ENCODE measurements at places on chromosomes 6 and 20.
A peak's percentile ranks its signal among the peaks of the same experiment; 100 is the strongest.

DNA sequence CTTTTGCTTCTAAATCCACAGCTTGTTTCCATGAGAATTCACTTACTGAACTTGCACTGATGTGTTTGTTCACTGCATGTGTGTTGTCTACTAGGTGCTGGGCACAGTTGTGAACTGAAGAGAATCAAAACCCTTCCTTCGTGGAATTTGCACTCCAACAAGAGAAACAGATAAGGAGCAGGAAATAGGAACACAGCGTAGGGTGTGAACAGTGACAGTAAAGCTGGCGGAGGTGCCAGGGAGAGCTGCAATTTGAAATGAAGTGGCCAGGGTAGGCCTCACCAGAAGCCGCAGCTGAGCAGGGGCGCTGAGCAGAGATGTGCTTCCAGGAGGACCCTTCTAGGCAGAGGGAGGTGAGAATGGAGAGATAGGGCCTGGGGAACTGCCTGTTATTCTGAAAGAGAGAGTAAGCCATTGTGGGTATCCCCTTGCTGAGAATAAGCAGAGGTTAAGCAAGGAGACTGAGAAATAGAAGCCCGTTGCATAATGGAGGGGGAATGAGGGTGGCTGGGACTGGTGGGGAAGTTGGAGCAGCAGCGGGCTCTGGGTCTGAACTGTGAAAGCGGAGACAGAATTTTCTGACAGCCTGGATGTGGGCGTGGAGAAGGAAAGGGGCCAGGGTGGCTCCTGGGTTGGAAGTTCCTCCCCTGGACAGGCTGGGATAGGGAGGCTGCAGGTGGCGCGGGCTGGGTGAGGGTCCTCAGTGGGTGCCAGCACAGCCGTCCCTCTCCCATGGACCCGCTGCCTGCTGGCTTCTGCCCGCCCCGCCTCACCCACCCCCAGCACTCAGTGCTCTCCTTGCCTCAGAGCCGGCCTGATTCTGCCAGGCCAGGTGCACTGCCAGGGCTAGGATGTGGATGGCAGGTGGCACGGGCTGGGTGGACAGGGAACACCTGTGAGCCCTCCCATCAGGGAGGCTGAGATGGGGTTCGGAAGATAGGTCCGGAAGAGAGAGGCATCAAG is 114.7 kb upstream of the AFDN start:
- DNase-seq, result no peak

GRCh38 chr6:35092362-35093117 is 48.6 kb downstream of the TCP11 start:
- peak; percentile 92 for DNase-seq

DNA sequence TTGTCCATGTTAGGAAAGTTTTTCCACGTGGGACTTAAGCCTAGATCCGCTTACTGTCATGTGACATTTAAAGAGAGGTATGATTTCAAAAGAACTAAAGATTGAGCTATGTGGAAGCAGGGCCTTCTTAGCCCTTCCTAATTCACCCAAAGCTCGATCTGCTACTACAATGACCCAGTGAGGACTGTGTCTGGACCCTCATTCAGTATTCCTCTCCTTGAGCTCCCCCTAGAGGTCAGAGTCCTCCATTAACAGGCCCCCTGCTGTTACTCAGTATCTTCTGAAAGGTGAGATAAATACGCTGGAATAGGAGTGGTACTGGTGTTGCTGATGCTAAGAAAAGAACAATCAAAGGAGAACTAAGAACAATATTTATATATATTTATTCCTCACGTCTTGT is 414.0 kb downstream of the GJA1 start:
- DNase-seq, result peak; percentile 64

GRCh38 chr6:129785756-129786135 is 75.4 kb downstream of the TMEM244 start:
- DNase-seq, result no peak

DNA sequence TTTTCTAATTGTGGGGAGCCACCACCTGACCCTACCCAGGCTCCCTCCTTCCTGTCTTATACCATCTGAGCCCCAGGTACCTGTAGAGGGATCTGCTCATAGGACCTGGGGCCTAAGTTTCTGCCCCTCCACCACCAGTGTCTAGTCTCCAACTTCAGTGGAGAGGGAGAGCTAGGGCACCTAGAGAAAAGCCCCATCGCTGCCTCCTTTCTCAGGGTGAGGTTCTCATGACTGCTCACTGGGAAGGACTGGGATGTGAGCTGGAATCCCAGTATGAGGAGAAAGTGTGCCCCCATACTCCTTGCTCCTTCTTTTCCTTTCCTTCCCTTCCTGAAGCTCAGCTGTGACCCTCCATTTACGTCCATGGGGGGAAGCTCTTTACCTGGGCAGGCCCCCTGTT is 231.6 kb downstream of the LRFN2 start:
- DNase-seq, result no peak

DNA sequence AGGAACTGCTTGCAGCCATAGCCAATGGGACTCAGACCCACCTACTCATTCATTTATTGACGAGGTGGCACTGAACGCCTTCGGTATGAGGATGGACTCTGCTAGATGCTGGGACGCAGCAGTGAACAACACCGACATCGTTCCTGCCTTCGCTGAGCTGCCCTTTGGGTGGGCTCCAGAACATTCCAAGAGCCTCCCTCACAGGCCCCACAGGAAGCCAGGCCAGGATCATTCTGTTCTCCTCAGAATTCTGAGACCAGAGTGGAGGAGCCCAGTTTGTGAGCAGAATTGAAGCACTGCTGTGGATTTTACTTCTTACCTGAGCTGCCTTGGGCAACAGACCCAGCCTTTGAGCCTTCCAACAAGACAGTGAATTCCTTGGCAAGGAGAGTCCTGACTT is 82.1 kb downstream of the KCNB1 start:
- no peak for DNase-seq

GRCh38 chr6:5205877-5206850 is 54.6 kb downstream of the LYRM4 start:
- peak; percentile 77 for DNase-seq

- no peak for DNase-seq
Measured at GRCh38 chr6:127216810-127217789, 49.6 kb upstream of the RNF146 start.

DNA sequence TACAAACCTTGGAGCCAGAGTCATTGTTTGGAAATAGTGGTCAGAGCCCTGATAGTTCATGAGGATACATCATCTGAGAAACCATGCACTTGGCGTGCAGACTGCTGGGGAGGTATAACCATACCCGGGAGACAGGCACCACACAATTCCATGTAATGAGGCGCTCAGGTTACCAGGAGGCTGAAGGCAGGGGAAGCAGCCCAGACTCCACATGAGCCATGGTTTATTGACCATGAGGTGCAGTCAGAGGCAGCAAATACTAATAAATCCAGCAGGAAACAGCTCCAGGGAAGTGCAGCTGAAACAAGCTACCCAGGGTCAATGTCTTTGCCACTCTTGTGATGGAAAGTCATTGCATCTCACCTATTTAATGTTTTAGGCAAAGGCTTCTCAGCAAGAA is 156.0 kb downstream of the TBC1D7 start:
- no peak for DNase-seq

- peak; percentile 55 for DNase-seq
Measured at GRCh38 chr20:13261460-13262301, 40.6 kb downstream of the ISM1 start.

GRCh38 chr6:38782616-38783015 is 67.5 kb downstream of the DNAH8 start:
- DNase-seq, result no peak

DNA sequence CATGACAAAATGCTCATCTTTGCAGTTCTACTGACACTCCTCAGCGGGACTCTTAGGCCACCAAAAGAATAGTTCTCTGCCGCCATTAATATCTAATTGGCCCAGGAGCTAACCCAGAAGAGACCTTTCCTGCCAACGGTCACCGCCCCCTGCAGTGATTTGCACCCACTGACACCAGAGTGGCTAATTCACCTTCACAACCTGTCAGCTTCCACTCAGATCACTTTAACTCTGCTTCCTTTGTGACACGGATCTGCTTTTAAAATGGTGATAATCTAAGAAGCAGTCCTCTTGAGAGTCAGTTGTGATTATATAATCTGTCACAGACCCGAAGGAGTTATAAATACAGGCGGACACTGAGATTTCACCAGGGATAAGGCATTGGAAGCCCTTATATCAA is 172.8 kb downstream of the FRK start:
- DNase-seq, result no peak

DNA sequence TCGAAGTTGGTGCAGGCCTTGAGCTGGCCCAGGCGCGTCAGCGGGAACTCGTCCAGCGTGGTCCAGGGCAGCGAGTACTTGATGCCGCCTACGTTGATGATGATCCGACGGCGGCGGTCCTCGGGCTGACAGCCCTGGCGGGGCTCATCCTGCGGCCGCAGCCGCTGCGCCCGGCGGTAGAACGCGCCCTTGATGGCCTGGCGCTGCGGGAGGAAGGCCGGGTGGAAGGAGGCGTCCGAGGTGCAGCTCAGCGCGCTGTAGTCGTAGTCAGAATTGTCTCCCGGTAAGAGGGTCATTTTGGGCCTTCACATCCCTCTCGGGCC is 12.9 kb downstream of the KCNG1 start:
- no peak for DNase-seq

GRCh38 chr6:159642481-159642880 is 50.6 kb downstream of the SOD2 start:
- DNase-seq, result no peak

- DNase-seq, result no peak
Measured at GRCh38 chr6:75233092-75233615, 10.4 kb downstream of the COX7A2 start.

DNA sequence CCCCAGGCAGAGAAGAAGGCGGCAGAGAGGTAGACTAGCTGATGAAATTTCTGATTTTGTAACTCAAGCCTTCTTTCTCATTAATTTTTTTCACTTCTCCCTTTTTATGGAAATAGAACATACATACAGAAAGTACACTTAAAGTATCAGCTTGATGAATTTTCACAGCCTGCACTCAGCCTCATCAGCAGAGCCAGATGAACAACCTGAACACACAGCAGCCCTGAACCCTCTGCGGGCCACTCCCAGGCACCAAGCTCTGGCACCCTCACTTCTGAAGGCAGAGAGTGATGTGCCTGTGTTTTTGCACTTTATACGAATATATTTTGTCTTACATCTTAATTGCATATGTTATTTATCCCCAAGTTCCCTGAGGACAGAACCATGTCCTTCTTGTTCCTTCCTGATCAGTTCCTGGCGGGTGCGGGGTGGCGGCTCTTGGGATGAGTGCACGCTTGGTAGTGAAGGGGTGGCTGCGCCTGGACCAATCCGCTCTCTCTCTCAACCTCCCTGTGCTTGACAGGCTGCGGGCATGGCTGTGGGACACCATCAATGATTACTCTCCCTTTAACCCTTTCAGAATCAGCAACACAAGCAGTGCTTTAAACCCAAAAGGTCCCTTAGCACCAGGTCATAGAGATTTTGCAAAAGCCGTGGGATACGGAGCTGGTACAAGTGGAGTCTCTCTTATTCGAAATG is 34.8 kb upstream of the AFDN start:
- no peak for DNase-seq

DNA sequence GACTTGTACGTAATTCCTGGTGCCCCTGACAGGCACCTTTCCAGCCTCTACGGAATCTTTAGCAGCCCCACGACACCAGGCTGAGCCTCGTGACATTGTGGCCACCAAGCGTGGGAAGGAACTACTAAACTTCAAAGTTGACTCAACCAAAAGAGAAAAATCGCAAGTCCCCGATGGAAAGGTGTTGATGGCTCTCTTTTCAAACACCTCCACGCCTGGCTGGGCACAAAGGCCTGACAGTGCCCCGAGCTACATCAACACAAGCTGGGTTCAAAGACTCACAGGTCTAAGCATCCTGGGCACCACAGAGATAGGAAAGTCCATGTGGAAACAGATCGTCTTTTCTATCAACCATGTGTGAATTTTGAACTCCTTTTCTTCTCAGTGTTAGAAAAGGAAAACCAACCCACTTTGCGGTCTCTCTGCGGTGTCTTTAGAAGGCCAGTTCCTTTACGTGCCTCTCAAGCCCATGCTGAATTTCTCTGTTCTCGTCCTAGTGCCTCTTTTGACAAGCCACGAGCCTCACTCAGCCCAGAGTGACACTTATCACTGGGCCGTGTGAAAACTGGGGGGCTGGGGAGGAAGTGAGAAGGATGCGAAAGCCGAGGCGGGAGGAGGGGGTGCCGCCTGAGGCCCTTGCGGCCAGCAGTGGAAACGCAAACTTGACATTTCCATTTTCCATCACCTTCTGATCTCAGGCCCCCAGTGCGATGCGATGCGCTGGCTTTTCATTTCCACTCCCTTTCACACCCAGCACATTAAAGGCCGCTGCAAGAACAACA is 59.4 kb downstream of the GFOD1 start:
- no peak for DNase-seq

- no peak for DNase-seq
Measured at GRCh38 chr6:141726248-141726647, 406.5 kb upstream of the GJE1 start.

DNA sequence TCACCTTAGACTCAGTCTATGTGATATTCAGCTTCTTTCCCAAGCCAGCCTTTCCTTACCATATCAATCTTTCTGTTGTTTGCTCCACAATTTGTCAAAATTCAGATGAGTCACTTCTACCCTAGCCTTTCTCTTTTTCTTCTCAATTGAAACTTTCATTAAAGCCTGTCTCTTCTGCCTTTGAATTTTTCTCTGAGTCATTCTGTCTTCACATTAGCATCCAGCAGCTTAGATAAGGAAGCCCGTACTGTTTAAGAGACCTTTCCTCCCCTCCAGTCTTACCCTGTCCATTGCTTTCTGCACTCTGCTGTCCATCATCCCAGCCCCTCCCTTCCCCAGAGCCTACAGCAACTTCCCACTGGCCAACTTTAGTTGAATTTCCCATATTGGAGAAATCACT is 34.9 kb upstream of the RALGAPA2 start:
- no peak for DNase-seq

DNA sequence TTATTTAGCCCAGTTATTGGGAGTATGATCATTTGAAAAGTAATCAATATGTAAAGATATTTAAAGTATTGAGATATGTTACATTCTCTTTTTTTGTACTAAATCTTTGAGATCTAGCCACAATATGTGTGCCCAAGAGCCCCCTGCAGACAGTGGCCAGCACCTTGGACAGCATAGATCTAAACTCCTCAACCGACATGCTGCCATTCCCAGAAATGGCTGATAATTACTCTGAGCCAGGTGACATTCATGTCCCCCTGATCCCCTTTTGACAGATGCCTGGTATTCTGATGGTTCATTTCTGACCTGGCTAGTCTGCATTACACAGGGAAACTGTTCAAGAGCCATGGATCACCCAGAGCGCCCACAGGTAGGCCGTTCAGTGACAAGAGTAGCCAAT is 177.1 kb downstream of the ZDHHC14 start:
- DNase-seq, result no peak

DNA sequence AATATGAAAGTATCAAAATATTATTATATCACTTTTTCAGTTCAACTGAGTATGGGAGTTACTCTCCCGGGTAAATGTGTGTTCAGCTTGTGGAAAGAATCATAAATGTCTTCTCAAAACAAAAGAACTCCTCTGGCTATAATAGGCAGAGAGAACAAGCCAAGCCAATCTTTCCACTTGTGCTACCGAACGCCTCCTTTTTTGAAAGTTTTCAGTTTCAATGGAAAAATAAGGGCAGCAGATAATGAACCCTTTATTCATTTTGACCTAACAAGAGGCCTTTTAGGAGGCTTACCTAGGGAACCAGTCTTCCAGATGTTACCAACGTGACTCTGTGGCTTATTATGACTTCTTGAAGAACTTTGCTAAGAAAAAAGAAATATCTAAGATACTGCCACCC is 67.5 kb downstream of the PDE7B start:
- DNase-seq, result no peak

Data from kidney tubule cell (primary cell).